ENCODE measurements at places on chromosomes 2 and 18. TPM values are rescaled to one million over a fixed set of nuclear protein-coding genes. Genes with fewer than 3 reads are reported as not detected.

Gene SPP2
- not detected for total RNA-seq

Gene M1AP
- not detected for total RNA-seq

Gene EFEMP1
- not detected for total RNA-seq

Gene OTOS
- not detected for total RNA-seq

Gene POTEI
- not detected for total RNA-seq

Gene SCN2A
- not detected for total RNA-seq

Gene AQP12A
- total RNA-seq, result not detected

Gene DLGAP1
- not detected for total RNA-seq
